SJSA1 (cell line): ENCODE measurements at places on chromosomes 6 and 20. TPM values are rescaled to one million over a fixed set of nuclear protein-coding genes. Genes with fewer than 3 reads are reported as not detected.

DNA sequence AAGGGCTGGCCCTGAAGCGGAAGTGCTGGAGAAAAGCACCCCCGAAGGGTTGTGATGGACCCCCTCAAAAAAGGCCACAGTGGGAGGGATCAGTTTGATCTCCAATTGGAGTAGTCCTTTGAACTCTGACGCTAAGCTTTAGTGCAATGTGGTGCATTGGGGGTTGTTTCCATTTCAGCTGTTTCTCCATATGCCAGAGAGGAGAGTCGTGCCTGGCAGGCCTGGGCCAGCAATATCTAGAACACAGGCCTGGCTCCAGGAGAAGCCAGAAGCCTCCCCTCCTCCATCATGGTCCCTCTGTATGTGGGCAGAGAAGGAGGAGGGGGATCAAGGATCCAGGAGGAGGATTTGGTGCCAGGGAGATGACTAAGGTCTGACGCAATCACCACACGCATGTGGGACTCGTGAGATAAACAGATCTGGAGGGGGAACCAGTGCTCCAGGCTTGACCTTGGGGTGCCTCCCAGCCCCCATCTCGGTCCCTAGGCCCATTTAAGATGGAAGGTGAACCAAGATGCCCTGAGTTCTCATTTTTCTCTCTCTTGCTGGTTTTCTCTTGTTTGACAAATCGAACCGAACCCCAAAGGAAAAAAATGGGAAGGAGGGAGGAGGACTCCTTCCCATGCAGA lies 517.4 kb upstream of the JARID2 start:
- DNase-seq: no peak

DNA sequence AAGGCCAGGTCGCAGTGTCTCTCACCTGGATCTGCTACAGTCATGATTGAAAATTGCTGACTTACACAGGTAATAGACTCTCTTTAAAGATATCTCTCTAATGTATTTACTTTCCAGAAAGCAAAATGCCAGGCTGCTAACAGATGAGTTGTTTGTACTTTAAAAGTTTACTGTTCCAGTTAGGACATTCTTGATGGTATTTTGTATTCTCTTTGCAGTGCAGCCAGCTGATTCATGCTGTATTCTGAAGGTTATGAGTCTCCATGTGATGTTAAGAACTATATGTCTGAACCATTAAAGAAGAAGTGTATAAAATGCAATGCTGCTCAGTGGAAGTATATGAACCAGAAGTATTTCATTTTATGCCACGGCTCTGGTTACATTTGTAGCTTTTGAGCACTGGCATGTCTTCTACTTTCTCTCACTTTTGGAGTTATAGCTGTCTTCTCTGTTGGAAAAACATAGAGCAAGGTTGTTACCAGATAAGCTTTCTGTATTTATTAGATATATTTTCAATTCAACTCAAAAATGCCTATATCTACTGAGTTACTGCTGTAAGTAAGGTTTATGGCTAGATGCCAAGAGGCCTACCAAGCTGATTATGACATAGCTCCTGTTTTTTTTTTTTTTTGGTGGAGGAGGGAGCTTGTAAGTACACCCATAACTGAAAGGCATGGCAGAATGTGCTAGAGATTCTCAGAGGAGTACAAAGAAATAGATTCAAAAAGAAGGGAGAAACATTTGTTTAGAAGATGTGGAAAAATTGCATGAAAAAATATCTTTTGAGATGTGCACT lies 130.5 kb upstream of the MAN1A1 start:
- no peak for DNase-seq

GRCh38 chr6:13813026-13813425 lies 1.3 kb downstream of the MCUR1 start:
- DNase-seq: no peak

DNA sequence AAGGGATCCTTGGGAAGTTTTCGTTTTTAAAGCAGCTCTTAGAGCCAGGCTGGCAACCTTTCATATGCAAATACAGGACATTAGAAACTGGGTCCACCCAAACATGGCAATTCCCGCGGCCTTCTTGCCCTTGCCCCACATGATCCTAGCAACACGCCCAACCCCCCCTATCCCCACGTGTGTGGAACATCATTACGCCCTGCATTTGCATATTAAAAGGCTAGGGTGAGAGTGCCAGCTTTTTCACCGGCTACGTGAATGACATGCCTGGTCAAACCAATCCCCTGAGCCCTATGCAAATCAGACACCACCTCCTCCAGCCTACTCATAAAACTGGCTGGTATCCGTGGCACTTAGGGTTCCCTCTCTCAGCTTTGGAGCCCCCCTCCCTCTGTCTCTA lies 88.1 kb downstream of the TNFRSF21 start:
- DNase-seq: no peak

DNA sequence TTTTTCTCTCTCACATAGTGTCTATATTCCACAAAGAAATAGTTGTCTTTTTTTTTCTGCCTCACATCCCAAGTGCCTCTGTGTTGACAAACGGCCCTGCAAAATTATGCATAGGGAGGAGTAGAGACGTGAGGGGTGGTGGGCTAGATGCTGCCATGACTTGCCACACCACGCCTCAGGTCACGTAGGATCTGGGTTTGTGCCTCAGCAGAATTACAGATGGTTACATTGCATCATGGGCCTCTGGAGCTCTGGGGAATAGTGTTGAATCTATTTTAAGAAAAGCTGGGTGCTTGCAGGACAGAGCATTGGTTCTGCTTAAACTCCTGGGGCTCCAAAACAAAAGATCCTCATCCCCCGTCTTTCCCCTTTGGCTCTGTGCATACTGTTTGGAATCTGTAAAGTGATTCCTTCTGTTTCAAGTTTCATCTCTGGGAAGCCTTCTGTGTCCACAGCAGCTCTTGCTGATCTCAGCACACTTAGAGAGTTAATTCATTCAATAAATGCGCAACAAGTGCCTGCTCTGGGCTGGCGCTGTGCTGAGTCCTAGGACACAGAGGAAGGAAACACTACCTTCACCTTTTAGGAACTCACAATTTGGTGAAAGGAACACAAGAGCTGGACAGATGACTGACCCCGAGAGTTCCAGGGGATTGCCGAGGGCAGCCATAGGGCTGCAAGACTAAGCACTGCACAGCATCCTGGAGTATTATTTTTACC lies 2.4 kb downstream of the FANCE start:
- no peak for DNase-seq

GRCh38 chr6:25448965-25449538 lies 169.9 kb downstream of the CARMIL1 start:
- DNase-seq: no peak

- no peak for DNase-seq
Measured at GRCh38 chr6:131510094-131510493, 62.9 kb upstream of the ARG1 start.

DNA sequence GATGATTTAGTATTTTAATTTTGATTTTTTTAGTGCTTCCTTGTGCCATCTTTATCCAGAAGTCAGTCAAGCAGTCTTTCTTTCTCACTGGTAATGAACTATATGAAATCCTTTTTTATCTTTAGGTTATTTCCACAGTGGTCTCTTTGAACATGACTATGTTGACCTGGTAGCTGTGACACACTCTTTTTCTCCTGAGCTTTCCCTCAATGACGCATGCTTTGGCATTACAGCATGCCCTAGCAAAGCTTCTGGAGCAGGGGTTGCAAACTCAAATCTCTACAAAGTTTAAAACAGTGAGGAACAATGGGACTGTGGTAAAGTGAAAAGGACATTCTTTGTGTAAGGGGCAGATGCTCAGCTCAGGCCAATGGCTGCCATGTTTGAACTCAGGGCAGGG lies 4.5 kb upstream of the PLAGL1 start:
- DNase-seq: no peak

DNA sequence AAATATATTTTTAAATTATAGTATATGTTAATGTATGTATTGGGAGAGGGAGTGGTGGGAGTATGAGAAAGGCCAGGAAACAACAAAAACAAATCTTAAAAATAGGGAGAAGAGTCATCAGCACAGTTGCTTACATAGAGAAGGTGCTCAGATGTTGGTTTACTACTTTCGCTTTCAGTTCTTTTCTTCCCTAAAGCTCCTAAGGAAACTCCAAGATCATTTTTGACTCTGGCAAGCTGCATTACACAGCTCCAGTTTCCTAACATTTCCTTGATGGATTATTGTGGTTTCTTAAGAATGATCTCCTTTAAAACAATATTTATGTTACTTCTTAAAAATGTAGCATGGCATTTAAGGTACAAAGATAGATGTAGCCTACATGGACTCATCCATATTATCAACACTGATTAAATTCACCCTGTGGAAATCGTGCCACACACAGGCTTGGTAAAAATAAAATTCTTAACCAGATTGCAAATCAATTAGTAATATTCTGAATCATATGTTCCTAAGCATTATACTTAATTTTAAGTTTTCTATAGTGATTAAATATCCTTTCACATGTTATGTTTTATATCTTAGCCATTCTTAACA lies 118.0 kb upstream of the MAN1A1 start:
- DNase-seq: no peak

GRCh38 chr6:81697559-81697958 lies 54.9 kb downstream of the TENT5A start:
- no peak for DNase-seq

DNA sequence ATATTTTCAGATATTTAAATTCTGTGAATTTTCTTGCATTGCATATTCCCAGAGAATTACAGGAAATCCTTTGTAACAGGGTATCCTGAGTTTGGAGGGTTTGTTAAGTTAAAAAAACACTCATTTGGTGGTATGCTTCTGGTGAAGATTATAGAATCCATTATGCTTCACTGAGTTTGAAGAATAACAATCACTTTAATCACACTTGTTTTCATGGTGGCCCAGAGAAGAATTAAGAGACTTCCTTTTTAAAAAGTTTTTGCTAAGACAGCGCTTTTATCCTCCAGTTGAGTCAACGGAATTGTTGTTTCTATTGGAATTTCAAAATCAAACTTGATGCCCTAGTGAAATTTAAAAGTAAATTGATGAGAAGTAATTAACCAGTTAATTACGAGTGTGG lies 17.4 kb downstream of the PLEKHG1 start:
- peak; percentile 9 for DNase-seq

TTK gene
- 82.3 and 112 TPM in 2 replicates for total RNA-seq

PRDM1 gene
- total RNA-seq: 0.84 and 1.3 TPM in 2 replicates

CST4 gene
- not detected in 2 replicates for total RNA-seq

CRIP3 gene
- total RNA-seq: not detected in 2 replicates

RAET1E gene
- total RNA-seq: 0.28 TPM in 1 of 2 replicates, not detected in the other

VSTM2L gene
- 4.8 and 14.1 TPM in 2 replicates for total RNA-seq
